ENCODE measurements at places on chromosomes 13 and 19.

DNA sequence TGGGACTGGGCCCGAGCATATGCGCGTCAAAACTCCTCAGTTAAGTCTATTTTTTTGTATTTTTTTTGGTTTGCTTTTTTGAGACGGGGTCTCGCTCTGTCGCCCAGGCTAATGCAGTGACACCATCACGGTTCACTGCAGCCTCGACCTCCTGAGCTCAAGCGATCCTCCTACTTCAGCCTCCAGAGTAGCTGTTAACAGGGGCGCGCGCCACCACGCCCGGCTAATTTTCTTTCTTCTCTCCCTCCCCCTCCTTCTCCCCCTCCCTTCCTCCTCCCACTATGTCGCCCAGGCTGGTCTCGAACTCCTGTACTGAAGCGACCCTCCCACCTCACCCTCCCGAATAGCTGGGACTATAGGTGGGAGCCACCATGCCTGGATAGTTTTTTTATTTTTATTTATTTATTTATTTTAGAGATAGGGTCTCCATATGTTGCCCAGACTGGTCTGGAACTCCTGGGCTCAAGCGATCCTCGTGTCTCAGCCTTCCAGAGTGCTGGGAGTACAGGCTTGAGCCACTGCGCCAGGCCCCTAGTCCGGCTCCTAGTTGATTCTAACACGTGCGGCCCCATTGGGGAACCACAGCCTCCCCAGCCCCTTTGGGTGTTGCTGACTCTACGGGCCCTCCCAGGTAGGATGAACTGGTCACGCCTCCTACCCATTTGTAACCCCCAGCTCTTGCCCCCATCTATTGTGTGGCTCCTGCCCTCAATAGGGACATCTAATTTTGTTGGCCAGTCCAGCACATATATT, 806 bp upstream of the ZNF837 start:
- DNase-seq, result no peak

DNA sequence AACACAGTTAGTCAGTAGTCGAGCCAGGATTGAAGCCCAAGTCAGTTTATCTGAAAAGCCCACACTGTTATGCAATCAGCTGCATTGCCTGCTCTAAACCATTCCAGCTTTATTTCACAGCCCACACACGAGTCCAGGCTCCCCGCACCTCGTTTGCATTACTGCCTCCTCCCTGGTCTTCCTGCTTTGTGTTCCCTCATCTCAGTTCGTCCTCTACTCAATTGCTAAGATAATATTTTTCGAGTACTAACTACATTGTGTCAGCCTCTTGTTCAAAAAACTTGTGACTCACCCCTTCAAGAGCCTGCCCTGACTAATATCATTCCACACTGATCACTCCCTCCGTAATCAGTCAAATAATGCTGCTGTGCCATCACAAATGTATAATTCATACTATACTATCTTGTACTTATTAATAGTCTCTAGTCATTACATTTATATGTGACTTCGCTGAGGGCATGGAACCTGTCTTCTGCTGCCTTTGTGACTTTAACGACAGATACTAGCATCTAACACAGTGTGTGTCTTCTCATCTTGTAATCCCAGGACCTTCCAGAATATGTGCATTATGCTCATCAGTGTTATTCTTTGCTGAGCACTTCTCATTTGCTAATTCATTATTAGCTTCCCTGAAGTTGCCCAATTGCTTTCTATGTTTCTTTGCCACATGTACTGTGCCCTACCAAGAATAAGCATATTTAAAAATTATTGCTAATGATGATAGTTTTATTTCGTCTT, 26.2 kb upstream of the WDFY2 start:
- DNase-seq, result peak; percentile 76

DNA sequence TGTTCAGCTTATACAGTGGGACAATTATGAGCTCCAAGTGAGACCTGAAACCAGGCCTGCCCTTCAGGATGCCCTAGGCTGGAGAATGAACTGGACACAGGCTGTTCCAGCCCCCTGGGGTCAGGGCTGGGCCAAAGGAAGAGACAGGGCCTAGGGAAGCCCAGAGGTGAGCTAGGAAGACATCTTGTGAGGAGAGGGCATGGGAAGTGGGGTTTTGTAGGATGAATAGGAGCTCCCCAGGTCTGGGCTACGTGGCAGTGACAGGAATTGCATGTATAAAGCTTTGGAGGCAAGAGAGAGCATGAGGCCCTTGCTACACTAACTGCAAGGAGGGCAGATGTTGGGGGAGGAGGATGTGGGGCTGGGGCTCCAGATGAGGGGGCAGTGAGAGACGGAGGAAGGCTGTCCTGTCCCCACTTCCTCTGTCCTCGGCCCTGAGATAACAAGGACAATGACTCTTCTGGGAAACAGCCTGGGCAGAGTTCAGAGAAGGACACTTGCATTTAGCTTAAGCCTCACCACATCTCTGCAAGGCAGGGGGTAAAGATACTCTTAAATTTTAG, 1.5 kb upstream of the TBXA2R start:
- DNase-seq, result no peak

DNA sequence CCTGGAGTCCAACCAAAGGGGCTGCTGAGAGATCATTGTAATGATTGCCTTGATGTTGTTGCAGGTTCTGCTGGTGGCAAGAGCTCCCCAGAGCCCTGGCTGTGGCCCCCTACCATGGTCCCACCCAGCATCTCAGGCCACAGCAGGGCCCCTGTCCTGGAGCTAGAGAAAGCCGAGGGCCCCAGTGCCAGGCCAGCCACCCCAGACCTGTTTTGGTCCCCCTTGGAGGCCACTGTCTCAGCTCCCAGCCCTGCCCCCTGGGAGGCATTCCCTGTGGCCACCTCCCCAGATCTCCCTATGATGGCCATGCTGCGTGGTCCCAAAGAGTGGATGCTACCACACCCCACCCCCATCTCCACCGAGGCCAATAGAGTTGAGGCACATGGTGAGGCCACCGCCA, 15.5 kb downstream of the NCAN start:
- DNase-seq, result no peak

GRCh38 chr13:93004919-93005318, 221.7 kb upstream of the GPC6 start:
- DNase-seq, result peak; percentile 3

DNA sequence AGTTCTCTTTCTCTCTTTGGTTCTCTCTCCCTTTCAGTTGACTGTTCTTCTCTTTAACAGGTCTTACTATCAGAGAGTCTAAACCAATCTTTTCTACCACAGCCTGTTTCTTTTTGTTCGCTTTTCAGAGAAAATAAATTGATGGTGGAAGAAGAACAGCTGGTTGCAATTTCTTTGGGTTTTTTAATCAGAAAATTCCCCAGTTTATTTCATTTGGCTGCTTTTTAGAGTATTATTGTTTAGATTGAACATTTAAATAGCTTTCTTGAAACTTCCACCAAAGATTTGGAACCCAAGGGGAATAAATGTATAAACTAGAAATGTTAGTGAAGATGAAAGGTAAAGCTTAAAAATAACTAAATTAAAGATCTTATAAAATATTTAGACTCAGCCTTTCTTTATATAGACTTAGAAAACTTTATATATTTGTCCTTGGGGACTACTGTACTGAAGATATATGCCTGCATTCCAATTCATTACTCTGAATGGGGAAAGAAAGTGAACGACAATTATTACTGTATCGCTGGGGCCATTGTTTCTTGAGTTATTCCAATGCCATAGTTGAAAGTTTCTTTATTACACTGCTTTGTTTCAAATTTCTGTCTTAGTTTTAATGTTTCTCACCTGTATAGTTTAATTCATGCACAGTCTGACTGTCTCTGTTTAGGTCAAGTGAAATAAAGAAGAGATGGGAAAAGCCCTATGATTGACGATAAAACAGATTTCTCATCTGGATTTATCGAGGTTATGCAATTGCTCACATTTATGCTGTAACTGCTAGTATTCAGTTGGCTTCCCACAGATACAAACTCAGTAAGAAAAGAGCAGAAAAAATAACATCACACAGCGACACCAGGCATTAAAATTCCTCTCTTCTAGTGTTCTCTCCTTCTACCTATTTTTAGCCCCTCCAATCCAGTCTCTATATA, 169.4 kb upstream of the CSNK1A1L start:
- no peak for DNase-seq

DNA sequence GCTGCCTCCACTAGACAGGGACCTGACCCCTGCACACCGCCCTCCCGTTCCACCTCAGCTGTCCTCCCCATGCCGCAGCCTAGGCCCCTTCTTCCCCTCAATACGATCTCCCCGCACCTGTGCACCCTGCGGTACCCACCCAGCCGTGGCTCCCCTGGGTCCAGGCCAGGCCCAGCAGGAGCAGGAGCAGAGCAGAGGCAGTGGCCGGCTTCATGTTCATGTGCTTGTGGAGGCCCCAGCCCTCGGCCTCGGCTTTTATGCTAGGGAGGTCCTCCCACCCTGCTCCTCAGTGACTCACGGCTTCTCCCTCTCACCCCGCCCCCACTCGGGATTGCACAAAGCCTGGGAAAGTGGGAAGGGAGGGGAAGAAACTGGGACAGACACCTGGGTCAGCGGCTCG, 11.4 kb upstream of the KRTDAP start:
- DNase-seq, result no peak

GRCh38 chr13:77595166-77595810, 59.8 kb downstream of the SCEL start:
- DNase-seq, result no peak

GRCh38 chr19:38952395-38953165, 21.8 kb downstream of the MRPS12 start:
- DNase-seq, result peak; percentile 90

GRCh38 chr19:902093-902370, 8.7 kb downstream of the RNU6-9 start:
- no peak for DNase-seq
